SW 1271 (cell line): ENCODE measurements at places on chromosomes 2 and 18.

DNA sequence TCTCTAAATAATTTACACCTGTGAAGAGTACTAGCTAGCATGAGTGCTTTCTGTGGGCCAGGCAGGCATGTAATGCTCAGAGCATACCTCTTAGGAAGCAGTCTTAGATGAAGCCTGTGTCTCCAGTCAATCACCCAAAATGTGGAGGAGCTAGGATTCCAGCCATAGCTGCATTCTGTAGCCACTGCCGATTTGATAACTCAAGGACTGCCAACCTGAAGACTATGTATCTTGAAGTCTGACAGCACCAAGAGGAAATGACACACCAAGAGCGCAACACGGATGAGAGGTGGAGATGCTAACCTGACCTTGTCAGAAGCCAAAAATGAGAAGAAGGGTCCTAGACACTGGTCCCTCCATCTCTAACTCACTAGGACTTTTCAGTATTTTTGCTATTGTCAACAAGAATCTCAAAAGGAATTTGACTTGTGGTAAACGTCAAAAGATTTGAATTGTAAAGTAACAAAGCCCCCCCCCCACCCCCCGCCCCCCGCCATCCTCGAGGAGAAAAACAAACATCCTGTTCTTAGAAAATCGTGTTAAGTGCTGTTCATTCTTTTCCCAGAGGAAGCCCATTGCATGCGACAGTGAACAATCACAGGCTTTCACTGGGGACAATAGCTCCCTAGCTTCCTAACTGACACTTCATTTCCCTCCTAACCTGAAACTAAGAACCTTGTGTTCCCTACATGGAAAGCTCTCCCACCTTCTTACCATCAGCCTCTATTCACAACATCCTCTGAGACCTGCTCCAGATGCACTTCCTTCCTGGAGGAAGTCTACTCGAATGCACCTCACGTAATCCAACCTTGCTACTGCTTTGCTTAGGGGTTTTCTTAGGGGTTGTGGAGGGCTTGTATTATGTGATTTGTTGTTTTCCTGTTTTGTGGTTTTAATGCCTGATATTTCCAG lies 14.7 kb downstream of the CDC42EP3 start:
- peak; percentile 54 for DNase-seq

DNA sequence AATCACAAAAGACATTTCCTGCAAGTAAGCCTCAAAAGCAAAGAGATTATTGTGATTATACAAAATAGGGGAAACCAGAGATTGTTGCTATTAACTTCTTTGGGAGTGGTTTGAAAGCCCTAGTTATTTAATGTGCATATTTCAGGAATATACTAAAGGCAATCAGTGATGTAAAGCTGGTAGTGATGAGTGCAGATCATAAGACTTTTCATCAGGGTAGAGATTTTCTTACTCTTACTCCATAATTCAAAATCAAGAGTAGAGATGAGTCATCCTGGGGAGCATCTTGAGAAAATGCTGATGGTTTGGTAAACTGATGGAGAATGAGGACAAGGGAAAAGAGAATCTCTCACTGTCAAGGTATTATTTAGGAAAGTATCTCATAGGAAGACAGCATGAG lies 309.5 kb downstream of the FBXO15 start:
- DNase-seq: no peak

GRCh38 chr2:174663550-174663949 lies 65.9 kb upstream of the WIPF1 start:
- DNase-seq: no peak

GRCh38 chr2:241111440-241111805 lies 9.3 kb upstream of the MTERF4 start:
- DNase-seq: no peak

DNA sequence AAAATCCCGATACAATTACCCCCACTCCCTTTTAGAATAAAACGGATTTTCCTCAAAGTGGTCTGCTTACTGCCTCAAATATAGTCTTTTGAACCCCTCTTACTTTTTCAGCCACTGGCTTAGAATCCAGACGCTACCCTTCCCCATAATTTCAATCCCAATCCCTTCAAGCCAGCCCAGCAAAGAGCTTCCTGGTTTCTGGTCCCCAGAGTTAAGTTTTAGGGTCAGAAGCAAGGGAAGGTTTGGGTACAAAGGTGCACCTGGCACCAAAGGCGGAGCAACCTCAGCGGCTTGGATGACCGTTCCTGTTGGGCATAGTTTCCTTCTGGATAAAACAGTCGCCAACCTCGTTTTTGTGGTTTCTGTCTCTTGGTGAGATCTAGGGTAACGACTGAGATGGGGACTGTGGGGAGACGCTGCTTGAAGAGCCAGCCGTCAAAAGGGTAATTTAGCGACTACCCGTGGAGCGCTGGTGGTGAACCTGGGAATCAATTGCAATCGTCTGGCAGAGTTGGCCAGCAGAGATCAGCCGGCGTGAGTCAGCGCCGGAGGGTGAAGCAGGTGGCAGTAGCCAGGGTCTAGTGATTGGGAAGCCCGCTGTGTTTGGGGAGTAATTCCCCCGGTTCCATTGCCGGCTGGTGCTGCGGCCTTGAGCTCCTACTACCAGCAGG lies 1.6 kb downstream of the FEV start:
- no peak for DNase-seq

DNA sequence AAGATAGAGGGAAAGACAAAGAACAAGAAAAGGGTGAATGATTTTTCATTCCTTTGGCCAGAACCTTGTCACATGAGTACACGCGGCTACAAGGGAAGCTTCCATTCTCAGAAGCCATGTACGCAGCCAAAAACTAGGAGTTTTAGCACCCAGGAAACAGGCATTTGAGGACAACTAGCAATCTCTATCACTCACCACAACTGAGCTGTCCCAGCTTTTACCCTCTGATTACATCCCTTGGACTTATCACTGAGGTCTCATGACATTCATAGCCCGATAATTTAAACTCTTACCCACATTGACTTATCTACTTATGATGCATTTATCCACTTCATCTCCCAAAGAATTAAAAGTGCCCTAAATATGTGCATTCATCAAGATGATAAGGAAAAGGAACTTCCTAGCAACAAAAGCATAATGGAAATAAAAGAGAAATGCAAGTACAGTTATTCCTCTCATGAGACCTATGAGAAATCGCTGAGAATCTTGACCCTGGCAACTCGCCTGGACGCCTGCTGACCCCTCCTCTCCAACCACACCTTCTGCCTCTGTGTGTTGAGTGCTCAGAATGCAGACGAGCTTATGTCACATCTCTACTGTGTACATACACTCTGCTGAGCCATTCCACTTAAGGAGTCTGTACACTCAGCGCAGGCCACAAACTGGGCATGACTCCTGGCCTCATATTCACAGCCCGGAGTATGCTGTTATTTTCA lies 28.7 kb upstream of the MFSD6 start:
- no peak for DNase-seq

GRCh38 chr2:118614841-118615271 lies 232.6 kb downstream of the EN1 start:
- no peak for DNase-seq

- no peak for DNase-seq
Observed at GRCh38 chr2:232534940-232535651, 4.4 kb upstream of the CHRNG start.

- DNase-seq: no peak
Observed at GRCh38 chr2:218400167-218400929, 680 bp downstream of the CTDSP1 start.

GRCh38 chr2:72013726-72014125 lies 133.9 kb downstream of the CYP26B1 start:
- DNase-seq: no peak

GRCh38 chr2:120341977-120342376 lies 4.0 kb upstream of the INHBB start:
- no peak for DNase-seq

- DNase-seq: no peak
Observed at GRCh38 chr2:60804473-60804872, 48.4 kb downstream of the PAPOLG start.

- DNase-seq: no peak
Observed at GRCh38 chr2:1892529-1893250, 148.4 kb upstream of the PXDN start.
